HEK293T (cell line): ENCODE measurements at places on chromosomes 1 and 21.

GRCh38 chr1:40316595-40317393 is at the start of gene COL9A2:
TSS of gene COL9A2 (minus strand) at chr1:40317286. CDS start at chr1:40317197, 89 bp downstream.
- DNase-seq = peak; percentile 1

- DNase-seq = no peak
Observed at GRCh38 chr1:229028987-229029878, 241.7 kb upstream of the RAB4A start.

DNA sequence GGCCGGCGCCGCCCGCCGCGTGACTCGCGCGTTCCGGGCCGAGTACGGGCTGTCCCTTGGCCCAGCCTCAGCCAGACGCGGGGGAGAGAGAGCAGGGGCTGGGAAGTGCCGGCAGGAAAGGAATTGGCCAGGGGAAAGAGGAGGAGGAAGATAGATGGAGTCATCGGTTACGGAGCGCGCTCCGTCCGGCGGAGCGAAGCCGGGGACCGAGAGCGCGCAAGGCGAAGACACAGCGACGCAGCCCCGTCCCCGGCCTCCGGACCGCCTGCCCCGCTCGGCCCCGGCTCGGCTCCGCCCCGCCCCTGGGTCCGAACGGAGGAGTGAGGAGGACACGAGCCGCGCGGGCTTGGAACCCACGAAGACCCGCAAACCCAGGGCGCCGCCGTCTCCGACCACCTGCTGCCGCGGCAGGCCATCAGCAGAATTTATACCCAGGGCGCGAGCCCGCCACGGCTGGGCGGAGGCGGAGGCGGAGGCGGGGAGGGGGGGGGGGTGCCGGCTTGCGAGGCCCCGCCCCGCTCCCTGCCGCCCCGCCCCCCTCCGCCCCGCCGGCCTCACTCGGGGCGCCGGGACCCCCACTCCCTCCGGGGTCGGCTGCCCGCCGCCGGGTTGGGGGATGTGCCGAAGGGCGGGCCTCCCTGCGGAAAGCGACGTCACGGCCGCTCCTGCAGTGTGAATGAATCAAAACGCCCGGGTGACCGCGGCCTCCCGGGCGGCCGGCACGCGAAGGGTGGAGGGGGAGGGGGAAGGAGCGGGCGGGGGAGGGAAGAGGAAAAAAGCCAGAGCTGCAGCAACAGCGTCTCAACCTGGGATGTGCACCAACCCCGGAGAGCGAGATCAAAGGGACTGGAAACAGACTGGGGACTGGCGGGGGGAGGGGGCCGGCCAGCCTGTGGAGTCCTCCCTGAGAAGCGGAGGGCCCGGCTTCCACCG is at the start of gene LHX4:
Gene LHX4, plus strand, starts transcription at position 782 of the 933 bp plus-strand sequence. CDS start 266 bp downstream, outside the sequence.
- DNase-seq = peak; percentile 91

DNA sequence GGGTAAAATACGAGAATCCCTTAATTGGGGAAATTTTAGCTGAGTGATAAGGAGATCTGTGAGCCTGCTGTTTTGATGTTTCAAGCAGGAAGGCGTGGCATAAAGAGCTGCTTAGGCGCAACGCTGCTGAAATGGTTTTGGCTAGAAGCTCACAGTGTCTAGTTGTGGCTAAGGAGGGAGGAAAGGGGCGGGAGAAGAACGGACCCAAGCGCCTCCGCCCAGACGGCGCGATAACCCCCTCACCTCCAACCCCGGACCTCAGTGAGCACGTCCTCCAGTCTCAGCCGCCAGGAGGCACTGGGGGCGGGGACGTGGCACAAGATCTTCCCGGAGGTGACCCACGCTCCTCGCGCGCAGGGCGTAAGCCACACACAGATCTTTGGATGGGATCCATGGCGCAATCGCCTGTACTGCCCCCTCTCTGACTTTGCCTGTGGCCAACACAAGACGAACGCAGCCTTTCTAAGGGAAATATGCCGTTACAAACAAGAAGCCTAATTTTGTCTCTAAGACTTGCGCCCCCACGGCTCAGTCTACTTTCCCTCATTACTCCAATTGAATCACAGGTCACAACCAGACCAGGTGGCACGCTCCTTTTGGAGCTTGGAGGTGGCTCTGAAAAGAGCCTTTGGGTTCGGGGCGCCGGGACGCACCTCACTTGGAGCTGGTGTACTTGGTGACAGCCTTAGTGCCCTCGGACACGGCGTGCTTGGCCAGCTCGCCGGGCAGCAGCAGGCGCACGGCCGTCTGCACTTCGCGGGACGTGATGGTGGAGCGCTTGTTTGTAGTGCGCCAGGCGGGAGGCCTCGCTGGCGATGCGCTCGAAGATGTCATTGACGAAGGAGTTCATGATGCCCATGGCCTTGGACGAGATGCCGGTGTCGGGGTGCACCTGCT is 23.4 kb upstream of the RNF187 start:
- no peak for DNase-seq

DNA sequence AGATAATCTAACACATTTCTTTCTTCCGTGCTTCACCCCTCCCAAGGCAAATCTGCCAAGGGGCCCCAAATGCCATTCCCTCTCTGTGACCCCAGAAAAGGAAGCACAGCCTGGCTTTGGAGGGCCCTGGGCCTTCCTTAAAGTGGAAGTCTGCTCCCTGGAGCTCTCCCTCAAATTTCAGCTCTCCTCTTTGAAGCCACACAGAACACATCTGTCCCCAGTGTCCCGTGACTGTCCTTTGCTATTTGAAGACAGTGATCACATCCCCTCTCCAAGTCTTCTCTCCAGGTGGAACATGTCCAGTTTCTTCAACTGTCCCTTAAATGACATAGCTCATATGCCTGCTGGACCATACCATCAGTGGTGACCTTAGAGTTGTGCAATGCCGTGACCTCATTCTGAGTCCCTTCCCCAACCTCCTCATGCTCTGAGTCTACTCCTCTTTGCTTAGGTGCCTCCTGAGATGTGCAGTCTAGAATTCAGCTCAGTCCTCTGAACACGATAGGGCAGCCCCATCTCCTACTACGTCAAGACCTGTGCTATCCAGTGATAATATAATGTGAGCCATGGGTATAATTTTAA is 18.4 kb upstream of the FOXO6 start:
- no peak for DNase-seq

- no peak for DNase-seq
Observed at GRCh38 chr1:77282866-77283539, 1.2 kb downstream of the AK5 start.

- no peak for DNase-seq
Observed at GRCh38 chr1:205518661-205519540, 14.4 kb downstream of the CDK18 start.

DNA sequence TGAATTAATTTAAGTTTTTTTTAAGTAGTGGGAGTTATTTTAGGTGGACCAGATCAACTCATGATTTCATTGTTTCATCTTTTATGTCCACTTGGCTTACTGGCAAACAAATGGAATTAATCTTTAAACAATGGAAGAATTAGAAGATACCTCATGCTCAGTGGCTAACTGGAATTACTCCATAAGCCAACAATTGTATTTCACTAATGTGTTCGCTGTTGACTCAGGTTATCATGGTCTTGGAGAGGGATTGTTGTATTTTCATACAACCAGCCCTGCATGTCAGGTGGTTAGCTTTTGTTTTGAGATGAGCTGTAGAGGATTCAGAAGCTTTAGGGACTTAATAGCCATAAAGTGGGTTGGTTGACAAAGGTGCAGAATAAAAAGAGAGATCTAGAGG is 57.2 kb upstream of the HMCN1 start:
- no peak for DNase-seq

- no peak for DNase-seq
Observed at GRCh38 chr1:36554323-36554628, 71.6 kb upstream of the CSF3R start.

DNA sequence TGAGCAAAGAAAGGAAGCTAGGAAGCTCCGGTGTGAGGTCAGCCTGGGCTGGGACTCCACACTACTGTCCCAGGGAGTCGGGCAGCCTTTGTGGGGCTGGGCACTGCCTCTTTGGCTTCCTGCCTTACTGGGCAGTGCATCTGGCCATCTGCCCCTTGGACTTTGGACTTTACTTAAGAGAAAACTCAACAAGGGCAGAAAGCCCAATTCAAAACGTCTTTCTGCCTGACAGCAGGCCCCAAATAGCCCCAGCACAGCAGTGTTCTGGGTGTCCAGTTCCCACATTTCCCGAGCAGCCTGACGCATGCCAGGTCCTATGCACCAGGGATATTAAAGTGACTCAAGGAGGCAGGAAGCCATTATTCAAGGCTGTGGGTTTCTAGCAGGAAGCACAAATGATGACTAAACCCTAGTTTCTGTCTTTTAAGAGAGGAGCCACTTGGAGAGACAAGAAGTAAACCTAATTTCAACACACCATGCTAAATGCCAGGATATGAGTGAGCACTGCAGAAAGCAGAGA is 37.9 kb upstream of the EDEM3 start:
- DNase-seq = no peak

DNA sequence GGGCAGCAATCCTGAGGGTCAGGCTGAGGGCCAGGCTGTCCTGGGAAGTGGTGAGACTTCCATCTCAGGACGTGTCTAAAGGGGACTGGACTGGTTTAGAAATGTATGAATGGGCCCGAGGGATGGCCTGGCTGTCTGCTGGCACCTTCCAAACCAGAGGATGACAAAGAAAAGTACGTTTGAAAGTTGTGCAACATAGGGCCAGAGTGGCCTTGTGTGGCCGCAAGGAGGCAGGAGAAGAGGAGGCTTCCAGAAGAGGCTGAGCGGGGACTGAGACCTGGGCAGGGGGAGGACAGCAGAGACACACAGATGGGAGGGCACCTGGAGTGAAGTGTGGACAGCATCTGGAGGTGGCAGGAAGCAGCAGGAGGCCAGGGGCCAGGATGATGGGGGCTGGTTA is 2.6 kb upstream of the SYTL1 start:
- DNase-seq = no peak

GRCh38 chr1:33133478-33134105 is 48.3 kb downstream of the TRIM62 start:
- DNase-seq = no peak
